ENCODE measurements at places on chromosomes 12 and 14.
A peak's percentile ranks its signal among the peaks of the same experiment; 100 is the strongest.

DNA sequence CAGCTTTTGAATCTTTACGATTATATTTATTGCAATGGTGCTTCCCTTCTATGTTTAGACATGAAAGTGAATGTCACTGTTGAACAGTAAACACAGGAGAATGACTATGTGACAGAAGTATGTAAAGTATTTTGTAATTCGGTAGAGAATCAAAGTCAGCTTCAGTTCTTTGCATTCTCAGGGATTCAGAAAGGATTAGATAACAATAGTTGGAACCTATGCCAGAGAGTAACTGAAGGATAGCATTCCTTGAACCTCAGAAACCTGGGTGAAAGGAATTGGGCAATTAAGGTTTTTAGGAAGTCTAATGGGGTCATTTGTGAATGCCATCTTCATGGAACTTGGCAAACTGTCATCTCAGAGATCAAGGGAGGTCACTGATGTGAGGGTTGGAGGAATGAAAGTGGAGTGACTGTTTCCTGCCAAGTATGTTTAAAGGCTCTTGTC lies 305.3 kb upstream of the DDHD1 start:
- no peak for DNase-seq

DNA sequence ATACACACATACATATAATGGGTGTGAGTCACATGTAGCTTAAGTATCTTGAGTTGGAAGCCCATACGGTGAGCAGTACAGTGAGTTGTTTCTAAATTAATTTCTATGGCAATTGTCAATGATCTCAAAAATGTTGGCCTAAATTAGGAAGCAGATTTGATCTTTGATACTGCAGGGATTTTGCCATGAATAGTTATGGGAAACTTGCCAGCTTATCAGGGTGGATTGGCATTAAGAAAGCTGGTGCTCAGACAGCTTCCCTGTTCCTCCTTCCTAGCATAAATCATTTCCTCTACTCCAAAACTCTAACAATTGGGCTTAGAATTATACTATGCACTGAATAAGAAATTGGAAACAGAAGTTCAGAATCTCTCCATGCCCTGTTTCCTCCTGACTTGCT lies 150.9 kb upstream of the FRMD6 start:
- DNase-seq: no peak

DNA sequence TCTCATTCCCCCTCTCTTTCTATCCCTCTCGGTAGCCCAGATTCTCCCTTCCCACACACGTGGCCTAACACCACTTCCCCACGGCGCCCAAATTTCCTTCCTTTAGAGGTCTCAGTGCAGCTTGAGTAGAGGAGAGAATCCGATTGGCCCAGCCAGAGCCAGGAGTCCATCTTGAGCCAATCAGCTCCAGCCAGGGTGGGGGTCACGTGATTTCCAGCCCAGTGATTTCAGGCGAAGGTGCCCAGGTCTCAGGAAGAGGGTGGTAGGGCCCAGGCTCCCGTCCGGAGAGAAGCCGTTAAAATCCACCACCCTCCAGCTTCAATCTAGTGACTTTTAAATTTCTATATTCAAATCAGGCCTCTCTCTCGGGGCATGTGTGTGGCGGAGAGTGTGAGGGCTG lies 45.2 kb upstream of the MYL2 start:
- no peak for DNase-seq

- DNase-seq: peak; percentile 99
These were observed 9.3 kb upstream of the USP15 start for GRCh38 chr12:62250671-62251608.

DNA sequence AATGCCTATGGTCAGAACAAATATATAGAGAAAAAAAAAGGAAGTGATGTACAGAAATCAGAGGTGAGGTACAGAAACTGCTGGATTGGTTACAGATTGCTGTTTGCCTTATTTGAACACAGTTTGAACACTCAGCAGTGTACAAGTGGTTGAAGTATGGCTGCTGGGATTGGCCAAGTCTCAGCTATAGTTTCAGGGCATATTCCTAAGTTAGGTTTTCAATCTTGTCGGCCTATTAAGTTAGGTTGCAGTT lies 146.4 kb downstream of the LLPH start:
- DNase-seq: no peak

DNA sequence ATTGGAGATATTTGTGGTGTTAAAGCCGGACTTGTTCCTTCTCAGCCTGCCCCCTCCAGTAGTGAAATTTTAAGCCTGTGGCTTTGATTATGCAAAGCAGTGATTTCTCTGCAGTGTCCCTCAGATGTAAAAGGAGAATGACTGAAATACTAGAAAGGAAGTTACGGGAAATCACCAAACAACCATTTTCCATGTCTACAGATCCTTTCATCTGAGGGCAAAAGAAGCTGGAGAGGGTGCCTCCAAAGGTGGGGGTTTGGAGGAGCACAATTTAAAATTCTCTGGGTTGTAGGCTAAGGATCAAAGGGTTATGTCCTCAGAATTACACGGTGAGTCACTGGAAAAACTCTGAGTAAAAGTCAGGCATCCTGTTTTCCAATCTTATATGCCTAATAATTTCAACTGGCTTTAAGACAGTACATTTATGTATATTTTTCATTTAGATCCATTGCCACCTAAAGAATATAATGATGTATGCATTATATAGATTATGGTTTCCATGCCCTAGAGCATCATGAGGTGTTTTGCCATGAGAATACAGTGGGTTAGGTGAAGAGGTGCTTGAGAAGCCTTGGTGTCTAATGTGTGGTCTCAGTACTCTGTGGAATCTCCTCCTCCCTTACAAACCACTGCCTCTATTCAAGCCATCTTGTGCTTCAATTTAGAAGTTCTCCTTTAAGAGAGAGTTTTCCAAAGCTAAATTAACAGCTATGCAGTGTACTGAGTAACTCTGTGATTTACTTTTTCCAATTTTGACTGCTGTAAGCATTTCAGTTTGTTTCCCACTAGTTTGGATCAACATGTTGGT lies 362.1 kb downstream of the RAD51B start:
- DNase-seq: no peak

DNA sequence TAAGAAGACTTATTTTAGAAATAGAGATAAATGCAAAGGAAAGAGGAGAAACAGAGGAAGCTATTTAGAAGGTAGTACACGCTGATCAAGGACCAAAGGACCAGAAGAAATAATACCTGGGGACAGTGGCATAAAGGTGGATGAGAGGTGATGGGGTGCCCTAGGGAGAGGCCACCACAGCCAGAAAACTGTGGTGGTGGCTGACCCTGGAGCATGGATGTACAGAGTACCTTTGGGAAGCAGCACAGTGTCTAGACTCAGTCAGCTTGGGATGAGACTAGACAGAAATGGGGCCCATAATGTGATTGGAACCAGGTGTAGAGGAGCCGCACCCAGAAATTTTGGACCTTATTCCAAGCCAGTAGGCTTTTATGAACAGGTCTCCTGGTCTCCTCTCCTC lies 17.2 kb downstream of the RASSF8 start:
- DNase-seq: no peak

DNA sequence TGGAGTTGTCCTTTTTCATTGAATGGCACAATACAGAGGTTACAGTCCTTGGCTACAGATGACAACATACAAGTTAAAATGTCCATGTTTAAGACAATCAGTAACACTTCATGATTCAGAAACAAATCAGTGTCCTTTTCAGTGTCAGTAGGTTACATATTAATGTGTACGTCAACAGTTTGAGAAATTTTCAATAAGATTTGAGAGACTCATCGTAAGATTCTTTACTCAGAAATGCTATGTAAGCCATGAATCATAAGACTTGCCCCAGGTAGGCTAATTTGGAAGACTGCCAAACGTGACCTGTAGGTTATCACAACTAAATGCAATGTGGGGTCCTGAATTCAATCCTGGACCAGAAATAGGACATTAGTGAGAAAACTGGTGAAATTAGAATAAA lies 3.5 kb downstream of the RDH12 start:
- DNase-seq: no peak

DNA sequence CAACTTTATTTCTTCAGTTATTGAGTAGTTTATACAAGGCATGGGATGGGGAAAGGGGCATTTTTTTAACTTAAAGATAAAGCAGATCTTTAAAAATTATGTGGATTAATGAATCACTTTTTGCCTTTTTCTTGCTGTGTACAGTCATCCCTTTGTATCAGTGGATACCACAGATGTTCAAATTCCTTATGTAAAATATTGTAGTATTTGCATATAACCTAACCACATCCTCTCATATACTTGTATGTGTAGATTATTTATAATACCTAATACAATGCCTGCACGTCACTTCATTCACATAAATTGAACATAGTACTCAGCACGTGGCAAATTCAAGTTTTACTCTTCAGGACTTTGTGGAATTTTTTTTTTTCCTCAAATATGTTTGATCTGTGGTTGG lies 66.5 kb upstream of the MON2 start:
- DNase-seq: no peak

DNA sequence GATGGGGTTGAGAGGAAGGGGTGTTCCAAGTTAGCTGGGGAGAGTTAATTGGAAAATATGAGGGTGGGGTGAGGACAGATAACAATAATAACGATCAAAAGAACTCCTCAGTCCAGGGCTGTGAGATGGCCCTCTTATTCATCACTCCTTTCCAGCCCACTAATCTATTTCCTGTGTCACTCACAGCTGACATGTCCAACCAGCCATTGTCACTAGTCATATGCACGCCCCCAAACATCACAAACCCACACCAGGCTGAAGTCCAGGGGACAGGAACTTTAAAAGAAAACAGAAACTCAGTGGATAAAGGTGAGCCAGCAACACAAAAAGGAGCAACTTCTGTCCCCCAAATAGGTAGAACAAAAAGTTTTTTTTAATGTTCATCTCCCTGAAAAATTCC lies 911 bp downstream of the CALCOCO1 start:
- DNase-seq: peak; percentile 45

- no peak for DNase-seq
These were observed 373.4 kb downstream of the TMEM121 start for GRCh38 chr14:105899657-105900397.

GRCh38 chr12:131542351-131542750 lies 168.5 kb upstream of the SFSWAP start:
- DNase-seq: no peak

DNA sequence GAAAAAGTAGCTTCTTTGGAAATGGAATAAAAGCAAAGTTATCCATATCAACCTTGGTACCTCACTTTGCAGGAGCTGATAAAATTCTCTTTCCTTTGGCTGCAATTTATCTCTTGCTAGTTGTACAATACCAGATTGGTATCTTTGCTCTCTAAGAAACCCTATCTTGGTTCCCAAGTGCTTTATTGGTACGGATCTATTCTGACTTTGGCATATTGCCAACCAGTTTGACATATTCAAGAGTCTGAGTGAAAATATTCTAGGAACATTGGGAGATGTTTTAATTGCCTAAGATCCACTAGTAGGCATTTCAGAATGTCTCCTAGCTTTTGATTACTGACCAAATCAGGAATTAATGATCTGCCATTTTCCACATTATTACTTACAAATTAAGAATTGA lies 167.2 kb upstream of the ATP2B1 start:
- peak; percentile 3 for DNase-seq

DNA sequence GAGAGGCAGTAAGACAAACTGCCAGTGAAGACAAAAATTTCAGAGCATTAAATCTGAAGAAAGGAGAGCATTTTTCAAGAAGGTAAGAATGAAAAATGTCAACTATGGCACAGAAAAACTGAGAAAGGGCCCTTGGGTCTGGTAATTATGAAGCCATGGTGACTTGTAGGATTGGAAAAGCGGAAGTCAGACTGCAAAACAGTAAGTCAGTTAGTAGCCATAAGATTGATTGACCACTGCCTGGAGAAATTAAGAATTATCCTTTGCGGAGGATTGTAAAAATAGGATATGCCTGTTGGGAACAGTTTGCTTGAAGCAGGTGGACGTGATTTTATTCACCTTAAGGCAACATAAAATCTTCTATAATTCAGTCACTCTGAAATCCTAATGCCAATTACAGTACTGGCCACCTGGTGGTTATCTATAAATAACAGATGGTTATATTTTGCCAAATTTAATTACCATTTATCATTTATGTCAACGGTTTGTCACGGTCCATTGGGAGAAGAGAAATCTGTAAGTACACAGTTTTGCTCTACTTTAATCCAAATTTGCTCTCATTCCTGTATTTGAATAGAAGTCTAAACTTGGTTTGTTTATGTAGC lies 127.1 kb upstream of the CNTN1 start:
- DNase-seq: no peak

GRCh38 chr12:105474672-105475071 lies 144.2 kb downstream of the C12orf75 start:
- DNase-seq: no peak

GRCh38 chr12:94186278-94187241 lies 38.2 kb downstream of the PLXNC1 start:
- DNase-seq: no peak

DNA sequence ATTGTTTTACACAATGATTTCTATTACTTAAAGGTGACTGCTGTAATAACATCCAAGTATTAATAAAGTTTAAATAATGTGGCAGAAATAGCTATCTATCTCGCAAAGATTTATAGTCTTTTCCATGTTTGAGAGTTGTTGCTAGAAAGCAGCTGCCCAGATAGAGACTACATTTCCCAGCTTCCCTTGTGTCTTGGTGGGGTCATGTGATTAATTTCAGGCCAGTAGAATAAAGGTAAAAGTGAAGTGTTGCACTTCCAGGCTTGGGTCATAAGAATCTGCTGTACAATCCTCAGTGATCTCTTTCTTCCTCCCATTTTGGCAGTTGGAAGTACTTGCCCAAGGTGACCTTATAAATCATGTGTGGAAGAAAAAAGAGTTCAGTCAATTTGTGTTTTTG lies 449.7 kb upstream of the USP15 start:
- no peak for DNase-seq

GRCh38 chr12:122111089-122111641 lies 32.6 kb downstream of the MLXIP start:
- no peak for DNase-seq

- no peak for DNase-seq
These were observed 81.1 kb downstream of the ESRRB start for GRCh38 chr14:76456891-76457586.

Data from hematopoietic multipotent progenitor cell treated with erythropoietin and hydrocortisone succinate and interleukin-3 and kit ligand, for 8 days (in vitro differentiated cells).